Putamen (tissue), 1 donor: ENCODE measurements at places on chromosomes 3 and 15.
A peak's percentile ranks its signal among the peaks of the same experiment; 100 is the strongest.

DNA sequence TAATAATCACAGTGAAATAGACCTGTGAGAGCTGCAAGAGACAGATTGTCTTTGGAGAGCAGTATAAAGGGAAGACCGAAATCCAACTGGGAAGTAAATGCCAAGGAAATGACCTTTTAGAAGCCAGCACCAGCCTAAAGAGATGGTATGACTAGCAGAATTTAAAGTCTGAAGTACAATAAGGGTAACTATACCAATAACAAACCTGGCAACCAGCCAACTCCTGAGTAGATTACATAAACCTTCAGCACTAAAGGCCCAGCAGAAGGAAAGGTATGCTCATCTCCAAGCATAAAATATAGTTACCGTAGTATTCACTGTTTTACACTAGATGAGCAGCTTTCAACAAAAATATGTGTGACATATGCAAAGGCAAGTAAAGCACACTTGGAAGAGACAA, 155.1 kb upstream of the SATB1 start:
- no peak for DNase-seq

DNA sequence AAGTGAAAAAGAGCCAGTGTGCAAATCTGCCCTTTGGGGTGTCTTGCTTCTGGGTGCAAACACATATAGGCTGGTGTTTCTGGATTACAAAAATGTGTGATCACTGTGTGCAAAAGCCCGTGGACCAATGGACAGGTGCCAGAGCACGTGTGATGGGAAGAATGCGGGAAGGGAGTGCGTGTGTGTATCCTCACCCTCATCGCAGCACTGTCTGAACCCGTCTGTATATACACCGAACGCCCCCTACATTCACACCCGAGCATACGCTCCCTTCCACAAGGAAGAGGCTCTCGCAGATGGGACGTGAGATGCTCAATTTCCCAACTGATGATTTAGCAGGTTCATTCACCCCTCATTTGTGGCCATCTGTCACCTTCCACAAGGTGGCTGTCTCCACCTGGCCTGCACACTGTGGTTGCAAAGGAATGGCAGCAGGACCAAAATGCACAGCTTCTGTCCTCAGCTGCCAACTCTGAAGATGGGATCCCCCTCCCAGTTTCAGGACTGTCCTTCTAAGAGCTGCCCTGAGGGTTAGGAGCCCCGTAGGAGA, 19.4 kb upstream of the SLC6A1 start:
- DNase-seq = no peak

DNA sequence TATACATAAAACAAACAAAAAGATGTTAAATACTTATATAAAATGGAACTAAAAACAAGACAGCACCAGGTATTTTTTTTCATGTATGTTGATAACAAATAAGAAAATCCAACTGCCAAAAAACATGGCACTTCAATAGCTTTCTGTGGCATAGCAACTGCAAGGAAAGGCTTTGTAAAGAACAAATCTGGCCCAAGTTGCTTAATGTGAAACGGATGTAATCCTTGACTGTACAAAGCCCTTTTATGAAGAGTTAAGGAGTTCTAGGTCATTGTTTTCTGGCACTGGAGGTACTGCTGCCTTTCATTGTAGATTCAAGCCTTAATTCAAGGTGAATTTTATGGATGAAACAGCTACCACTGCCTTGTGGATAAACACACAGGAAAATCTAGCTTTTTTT, 68.8 kb upstream of the SLC12A8 start:
- peak; percentile 4 for DNase-seq

GRCh38 chr3:46962990-46963389, 13.6 kb downstream of the CCDC12 start:
- DNase-seq = no peak
